ENCODE measurements at places on chromosomes 7 and 10.

GRCh38 chr10:44908066-44908749, 2.9 kb upstream of the TMEM72 start:
- no peak for DNase-seq

- no peak for DNase-seq
Observed at GRCh38 chr7:27165996-27166530, 726 bp upstream of the HOXA9 start.

DNA sequence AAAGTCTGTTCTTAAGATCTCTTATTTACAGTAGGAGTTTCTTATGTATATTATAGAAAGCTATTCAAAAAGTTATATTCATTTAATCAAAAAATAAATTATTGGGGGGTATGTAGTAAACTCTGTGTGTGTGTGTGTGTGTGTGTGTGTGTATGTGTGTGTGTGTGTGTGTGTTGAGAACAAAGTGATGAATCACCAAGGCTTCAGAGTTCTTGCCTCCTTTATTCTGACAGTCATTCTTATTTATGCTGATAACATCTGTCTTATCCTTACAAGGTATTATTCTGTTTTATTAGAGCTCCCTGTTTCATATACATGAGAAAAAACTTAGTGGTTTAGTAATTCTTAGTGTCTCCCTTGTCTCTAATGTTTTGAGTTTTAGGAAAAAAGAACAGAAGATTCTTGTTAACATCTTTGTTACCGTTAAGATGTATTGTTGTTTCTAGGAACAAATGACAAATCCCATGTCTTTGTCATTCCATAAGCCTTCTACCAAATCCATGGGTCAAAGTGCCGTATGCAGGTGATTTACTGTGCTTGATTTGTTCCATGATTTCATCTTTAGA, 424.0 kb downstream of the EXOC4 start:
- no peak for DNase-seq

DNA sequence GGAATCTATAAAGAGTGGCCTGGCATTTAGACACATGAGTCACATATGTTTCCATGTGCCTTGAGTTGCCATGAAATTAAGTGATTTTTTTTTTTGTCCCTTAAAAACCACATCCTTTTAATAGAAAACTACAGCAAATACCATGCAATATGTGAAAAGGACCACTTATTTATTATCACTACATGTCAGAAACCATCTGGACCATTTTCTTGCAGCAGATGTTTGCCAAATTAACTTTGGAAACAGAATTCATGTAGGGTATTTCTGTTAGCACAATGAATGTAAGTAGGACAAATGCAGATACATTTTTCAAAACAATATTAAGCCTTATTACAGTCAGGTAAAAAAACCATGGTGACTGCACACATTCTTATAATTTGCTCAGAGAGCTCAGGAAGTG, 230.6 kb downstream of the REEP3 start:
- DNase-seq: no peak

GRCh38 chr10:63200431-63200830, 67.3 kb downstream of the NRBF2 start:
- DNase-seq: no peak

GRCh38 chr7:84674236-84674913, 479.8 kb upstream of the SEMA3A start:
- no peak for DNase-seq

- DNase-seq: no peak
Observed at GRCh38 chr7:44980393-44981034, 1.7 kb upstream of the MYO1G start.

DNA sequence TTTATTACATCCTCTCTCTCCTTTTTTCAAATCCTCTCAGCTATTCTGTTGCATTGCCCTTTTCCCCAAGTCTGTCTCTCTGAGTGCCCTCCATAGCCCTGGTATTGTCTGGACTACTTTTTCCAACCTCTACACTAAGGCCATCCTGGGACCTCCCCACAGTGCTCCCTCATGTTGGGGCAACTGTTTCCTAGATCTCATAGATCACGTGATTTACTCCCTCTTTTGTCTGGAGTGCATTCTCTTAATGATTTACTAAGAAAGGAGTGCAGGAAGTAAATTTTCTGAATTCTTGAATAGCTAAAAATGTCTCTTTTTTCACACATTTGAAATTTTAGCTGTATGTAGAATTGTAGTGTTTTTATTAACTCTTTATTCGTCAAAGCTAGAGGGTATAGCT, 217.0 kb downstream of the PAXIP1 start:
- no peak for DNase-seq

- DNase-seq: no peak
Observed at GRCh38 chr7:2253021-2253420, 11.0 kb downstream of the NUDT1 start.

GRCh38 chr10:19683356-19683755, 132.9 kb upstream of the PLXDC2 start:
- no peak for DNase-seq

DNA sequence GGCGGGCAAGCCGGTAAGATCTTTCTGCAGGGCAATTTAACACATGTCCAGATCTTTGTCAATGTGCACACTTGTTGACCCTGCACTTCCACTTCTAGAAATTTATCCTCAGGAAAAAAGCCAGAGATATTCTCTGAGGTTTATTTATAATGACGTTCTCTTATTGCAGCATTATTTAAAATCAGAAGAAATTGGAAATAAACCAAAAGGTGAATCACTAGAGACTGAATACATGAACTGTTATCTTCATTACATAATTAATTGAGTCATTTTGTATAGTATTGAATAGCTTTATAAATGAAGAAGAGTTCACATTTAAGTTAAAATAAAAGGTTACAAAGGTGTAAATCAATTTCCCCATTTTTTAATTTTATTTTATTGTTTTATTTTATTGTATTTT, 16.3 kb upstream of the SAR1A start:
- DNase-seq: no peak

DNA sequence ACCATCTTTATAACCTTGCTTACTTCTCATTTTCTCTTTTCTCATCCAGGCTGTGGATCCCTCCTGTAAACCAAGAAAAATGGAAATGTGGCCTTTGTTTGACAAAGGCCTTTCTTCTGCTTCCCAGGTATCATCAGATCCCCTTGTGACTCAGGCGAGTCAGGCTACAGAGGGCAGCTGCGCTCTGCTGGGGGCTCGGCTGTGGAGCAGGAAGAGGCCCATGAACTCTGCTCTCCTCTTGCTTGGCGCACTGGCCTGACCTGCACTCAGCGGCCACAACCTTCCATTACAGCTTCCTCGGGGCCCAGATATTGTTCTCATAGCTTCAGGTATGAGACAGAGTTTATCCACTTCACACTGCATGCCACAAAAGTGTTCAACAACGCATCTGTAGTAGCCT, 457.6 kb upstream of the COBL start:
- DNase-seq: no peak

DNA sequence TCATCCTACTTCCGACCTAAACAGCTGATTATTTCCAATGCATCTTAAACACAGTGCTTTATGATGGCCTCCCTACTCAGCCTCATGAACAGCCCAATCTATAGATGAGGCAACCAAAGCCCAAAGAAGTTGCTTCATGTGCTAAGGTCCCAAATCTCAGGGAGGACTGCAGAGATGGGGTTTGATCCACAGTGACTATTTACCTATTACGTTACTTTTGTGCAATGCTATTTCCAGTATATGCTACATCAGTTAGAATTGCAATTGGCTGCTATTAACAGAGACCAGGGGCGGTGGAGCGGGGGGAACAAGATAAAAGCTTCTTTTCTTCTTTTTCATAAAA, 153.0 kb upstream of the TNS3 start:
- no peak for DNase-seq

GRCh38 chr10:98411768-98412167, 3.2 kb downstream of the PYROXD2 start:
- no peak for DNase-seq

DNA sequence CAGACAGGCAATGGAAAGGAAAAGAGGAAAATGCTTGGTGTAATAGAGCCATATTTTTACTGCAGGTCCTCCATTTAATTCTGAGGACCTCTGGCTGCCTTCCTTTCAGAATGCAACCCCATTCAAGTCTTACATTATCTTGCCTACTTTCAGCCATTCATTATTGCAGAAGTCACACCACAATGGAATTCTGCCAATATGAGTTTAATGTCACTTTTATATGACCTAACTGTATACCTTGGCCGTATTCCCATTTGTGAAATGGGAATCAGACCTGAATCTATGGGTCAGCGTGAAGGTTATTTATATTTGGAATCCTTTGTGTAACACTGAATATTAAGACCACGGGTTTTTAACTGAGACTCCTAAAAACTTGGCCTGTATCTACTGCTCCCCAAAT, 241.7 kb upstream of the AOAH start:
- DNase-seq: no peak

DNA sequence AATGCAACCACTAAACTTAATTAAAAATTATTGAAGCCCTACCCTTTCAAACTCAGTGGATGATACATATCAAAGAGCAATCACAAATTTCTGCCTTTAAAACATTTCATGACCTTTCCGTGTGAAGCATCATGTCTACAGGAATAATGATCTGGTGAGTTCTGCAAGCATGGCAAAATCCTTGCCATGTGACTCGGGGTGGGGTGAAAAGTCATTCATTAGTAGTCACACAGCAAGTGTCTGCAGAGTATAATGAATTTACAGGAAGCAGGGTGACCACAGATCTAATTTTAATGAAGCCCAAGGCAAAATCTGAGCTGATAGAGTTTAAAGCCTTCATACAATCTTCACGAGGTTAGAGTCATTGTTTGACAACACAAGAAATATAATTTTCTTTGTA, 351.9 kb downstream of the THSD7A start:
- DNase-seq: no peak

GRCh38 chr10:93199191-93199751, 125.6 kb downstream of the CYP26A1 start:
- peak; percentile 66 for DNase-seq

DNA sequence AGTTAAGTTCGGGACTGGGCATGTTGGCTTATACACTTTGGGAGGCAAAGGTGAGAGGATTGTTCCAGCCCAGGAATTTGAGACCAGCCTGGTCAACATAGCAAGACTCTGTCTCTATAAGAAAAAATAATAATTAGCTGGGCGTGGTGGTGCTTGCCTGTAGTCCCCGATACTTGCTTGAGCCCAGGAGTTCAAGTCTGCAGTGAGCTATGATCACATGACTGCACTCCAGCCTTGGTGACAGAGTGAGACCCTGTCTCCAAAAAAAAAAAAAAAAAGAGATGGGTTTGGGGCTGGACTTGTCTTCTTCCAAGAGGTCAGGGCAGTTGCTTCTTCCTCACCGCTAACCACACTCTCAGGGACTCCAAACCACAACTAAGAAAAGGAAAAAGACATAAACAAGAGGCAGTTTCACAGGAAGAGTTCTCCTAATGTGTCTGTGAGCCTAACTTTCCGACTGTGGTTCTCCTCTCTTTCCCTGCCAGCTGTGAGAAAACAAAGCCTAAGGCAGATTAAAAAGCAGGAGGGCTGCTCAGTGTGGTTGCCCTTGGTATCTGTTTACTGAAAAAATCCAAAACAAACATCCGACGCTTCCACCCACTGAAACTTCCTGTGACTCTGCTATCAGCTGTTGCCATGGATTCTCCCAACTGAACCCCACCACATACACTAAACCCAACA, 2.4 kb upstream of the SERPINE1 start:
- DNase-seq: no peak

- peak; percentile 60 for DNase-seq
Observed at GRCh38 chr7:42082144-42082543, 154.9 kb downstream of the GLI3 start.

DNA sequence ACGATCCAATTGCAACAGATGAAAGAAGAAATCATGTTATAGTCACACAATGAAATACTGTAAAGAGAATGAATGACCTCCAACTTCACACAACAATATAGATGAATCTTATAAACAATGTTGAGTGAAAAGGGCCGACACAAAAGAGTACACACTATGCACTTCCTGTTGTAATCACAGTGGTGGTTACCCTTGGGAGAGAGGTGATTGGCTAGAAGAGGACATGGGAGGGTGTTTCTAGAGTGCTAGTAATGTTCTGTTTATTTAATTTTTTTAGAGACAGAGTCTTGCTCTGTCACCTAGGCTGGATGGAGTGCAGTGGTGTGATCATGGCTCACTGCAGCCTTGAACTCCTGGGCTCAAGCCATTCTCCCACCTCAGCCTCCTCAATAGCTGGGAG, 82.5 kb downstream of the NDUFB2 start:
- no peak for DNase-seq

- no peak for DNase-seq
Observed at GRCh38 chr10:89003344-89003743, 12.7 kb downstream of the FAS start.

GRCh38 chr7:80671744-80672143, 33.3 kb downstream of the CD36 start:
- no peak for DNase-seq

- no peak for DNase-seq
Observed at GRCh38 chr7:17038783-17039170, 157.0 kb upstream of the AGR3 start.

DNA sequence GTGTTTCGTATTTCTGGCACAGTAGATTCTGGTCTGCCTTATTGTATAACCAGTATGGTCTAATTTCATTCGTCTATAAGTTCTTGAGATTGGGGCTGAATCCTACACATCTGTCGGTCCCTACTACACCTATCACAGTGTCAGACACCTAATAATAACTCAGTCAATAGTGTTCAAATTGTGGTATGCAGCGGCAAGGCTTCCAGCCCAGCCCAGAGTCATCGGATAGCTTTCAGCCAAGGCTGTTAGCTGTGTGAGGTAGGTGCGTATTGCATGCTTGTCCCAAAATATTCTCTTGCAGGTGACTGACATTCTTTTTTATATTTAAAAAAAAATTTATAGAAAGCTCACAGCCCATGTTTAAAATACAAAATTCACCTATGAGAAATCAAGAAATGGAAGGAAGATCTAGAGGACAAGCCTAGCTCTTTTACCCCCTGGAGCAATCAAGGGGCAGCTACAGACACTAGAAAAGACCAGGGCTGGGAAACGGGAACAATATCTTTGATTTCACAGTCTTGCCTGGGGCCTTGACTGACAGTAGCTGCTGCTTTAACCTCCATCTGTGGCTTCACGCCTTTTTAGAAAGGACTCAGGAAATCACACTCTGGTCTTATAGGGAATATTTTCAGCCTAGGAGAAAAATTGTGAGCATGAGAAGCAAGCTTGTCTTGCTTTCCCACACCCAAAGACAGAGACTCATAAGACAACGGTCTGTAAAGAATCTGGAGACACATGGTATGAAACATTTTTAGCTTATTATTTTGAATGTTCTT, 9.5 kb upstream of the ASB4 start:
- DNase-seq: no peak

DNA sequence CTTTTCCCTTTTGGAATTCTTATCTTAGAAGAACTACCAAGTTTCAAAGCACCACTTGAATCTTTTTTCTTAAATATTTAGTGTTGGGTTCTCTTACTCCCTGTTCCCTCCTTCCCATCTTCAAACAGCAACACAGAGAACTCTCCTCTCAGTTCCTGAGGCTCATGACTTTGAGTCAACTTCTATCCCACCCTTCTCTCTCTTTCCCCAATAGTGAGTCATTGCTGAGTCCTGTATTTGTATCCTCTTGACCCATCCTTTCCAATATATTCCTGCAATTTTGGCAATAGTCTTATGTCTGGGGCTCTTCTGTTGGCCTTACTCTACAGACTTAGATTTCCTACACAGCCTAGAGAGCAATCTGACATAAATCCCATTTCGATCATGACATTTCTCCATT, 20.8 kb upstream of the JCAD start:
- DNase-seq: no peak

GRCh38 chr7:45646996-45647825, 73.0 kb downstream of the ADCY1 start:
- peak; percentile 25 for DNase-seq

- DNase-seq: no peak
Observed at GRCh38 chr10:1402016-1402770, 335.1 kb downstream of the ADARB2 start.

- DNase-seq: no peak
Observed at GRCh38 chr7:100175296-100175935, 1.8 kb downstream of the GPC2 start.

GRCh38 chr10:57262892-57263291, 901.8 kb upstream of the ZWINT start:
- DNase-seq: no peak
